ENCODE measurements at places on chromosomes 1 and 21.

- peak; percentile 43 for DNase-seq
Measured at GRCh38 chr1:236103646-236104218, 38.6 kb upstream of the GPR137B start.

GRCh38 chr1:227937838-227938145 lies 9.9 kb downstream of the WNT9A start:
- DNase-seq = no peak

DNA sequence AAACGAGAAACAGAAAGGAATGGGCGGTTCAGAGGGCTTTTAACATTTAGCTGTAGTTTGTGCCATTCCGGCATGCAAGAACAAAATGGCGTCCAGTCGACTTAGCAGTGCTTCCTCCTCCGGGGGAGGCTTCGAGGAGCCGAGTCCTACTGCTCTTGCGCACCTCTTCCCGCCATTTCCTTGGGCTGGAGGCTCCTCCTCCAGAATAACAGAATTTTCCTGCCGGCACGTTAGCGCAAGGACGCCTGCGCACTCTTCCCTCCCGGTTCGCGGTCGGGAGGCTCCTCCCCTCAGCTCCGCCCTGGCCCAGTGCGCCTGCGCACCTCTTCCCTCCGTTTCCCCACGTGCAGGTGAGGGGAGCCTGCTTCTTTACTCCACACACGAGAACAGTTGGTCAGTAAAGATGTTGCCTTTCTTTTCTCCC lies 1.0 kb downstream of the DMRTB1 start:
- DNase-seq = no peak

GRCh38 chr1:234918961-234919761 lies 209.5 kb downstream of the TOMM20 start:
- DNase-seq = no peak

DNA sequence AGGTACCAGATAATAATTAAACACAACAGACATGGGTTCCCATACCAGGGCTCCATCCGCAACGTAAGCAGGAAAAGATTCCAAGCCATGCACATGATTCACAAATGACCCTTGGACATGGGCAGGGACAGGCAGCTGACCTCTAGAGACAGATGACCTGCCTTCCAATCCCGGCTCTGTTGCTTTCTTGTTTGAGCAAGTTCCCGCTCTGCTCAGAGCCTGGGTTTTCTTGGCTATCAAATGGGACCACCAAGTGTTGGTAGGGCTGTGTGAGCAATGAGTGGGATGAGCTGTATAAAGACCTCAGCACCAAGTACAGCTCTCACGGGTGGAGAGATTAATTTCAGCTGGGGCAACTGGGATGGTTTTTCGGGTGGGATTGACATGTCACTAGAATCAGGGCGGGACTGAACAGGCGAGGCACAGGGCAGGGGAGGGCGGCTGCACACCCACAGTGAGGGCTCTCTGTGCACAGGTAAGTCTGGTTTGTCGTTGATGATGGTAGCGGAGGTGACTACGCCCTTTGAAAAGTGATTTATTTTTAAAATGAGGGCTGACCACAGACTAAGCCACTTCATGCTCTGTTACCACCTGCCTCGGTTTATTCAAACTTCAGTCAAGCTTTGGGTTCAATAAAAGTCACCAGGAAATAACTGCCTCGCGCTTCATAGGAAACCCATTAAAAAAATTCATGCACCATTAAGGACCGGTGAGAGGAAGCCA lies 57.5 kb upstream of the IFFO2 start:
- DNase-seq = no peak

DNA sequence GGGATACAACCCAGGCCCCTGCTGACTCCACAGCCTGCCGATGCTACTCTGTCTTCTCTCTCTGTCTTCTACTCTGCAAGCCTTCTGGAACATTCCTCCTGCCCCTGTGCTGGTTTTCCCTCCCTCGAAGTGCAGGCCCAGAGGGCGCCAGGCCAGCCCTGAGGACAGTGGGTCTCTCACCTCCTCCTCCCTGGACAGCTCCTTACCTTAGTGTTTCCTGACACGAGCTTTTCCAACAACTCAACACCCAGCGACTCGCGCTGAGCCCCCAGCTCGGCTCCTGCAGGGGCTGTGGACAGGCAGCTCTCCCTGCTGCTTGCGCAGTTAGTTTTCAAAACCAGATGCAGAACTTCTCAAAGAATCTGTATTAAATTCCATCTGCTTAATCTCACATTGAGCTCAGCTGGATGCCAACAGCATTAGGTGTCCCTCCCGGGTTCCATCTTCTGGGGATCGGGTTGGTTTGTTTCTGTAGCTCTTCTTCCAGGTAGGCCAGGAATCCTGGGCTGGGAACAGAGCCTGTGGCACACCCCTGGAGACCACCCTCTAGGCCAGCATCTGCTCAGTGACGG lies 54.2 kb downstream of the PTPRU start:
- no peak for DNase-seq

DNA sequence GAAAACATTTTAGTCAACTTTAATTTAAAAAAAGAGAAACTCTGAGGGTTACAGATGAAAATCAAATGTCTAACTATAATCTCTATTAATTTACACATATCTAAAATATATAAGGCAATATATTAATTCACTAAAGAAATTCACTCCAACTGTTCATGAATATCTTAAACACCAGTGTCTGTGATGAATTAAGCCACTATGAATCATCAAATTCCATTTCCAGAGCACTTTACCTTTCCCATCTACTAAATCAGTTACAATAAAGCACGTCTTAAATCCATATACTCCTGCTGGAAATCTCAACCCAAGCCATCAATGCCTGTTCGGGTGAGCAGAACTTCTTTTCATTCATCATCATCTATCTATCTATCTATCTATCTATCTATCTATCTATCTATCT lies 4.3 kb downstream of the TAF5L start:
- no peak for DNase-seq

DNA sequence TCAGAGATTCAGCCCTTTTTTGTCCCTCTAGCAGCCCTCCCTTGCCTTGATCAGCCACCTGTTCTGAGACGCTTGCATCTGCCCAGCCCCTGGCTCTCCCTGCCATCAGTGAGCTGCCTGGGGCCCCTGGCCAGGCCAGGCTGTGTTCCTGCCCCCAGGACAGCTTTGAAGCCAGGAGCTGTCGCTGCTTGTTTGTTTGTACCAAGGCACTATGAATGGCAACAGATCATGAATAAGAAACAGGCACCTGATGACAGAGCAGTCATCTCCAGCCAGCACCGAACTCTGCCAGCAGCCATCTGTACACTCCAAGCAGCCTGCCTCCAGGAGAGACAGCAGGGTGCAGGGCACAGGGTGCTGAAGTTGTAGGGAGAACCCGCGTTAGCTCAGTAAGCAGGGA lies 8.1 kb upstream of the VWA5B1 start:
- DNase-seq = no peak

DNA sequence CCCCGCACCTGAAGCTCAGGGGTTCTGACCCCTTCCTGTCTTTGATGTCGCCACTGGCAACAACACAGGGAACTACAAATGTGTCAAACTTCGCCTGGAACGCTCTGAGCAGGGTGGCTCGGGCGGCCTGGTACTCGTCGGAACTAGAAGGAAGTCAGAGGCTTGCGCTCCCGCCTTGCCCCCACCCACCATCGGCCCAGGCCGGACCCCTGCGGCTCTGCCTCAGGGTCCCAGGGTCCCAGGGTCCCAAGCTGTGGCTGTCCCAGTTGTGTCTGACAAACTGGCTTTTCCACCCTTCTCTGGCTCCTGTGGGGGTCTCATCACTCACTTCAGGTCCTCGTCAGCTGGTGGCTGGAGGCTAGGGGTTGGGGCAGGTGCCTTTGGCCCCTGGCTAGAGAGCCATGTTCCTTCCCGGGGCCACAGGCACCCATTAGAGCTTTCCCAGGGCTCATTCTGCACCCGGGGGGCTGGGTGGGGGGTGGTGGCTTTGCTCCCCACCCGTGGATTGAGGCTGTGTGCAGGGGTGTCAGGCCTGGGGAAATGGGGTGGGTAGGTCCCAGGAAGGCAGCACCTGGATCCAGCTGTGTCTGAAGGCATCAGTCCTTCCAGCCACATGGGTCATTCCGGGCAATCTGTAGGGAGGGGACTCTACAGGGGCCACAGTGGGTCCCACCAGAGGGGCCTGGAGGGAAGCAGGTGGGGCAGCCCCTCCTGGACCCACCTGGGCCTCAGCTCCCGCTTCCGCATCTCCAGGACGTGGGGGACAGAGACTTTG lies 8.0 kb upstream of the TMEM52 start:
- DNase-seq = no peak

- no peak for DNase-seq
Measured at GRCh38 chr1:156055281-156056048, 883 bp downstream of the LAMTOR2 start.

- DNase-seq = no peak
Measured at GRCh38 chr1:6646499-6647148, 22.0 kb downstream of the THAP3 start.

GRCh38 chr1:110239441-110240430 lies 29.6 kb downstream of the KCNC4 start:
- DNase-seq = no peak

DNA sequence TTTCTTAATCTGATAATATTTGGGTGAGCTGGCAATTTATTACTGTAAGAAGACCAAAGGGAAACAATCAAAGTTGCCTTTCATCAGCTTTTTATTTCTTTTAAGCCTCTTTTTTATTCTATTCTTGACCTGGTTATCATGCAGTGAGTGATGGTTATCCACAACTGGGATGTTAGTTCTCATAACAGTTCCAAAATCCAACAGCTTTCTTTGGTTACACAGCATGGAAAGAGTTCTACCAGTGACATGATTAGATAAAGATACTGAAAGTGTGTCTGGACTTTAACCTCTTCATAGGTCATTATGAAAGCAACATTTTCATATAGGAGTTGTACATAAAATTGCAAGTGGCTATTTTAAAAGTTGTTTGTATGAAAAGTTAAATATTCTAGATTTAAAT lies 163.0 kb downstream of the SYT2 start:
- DNase-seq = no peak

DNA sequence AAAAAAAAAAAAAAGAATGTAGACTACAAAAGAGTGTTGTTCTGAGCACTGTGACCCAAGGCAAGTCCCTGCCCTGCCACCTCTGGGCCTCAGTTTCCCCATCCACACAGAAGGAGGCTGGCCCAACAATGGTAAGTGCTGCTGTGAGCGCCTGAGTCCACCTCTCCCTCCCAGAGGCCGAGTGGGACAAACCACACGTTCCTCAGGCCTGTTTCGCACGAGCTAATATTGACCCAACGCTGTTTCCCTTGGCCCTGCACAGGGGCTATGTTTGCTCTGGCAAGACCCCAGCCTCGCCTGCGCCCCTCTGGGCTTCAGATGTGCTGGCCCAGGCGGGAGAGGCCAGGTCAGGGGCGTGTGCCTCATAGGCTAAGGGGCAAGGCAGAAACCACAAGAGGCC lies 12.6 kb upstream of the LAPTM5 start:
- DNase-seq = no peak

DNA sequence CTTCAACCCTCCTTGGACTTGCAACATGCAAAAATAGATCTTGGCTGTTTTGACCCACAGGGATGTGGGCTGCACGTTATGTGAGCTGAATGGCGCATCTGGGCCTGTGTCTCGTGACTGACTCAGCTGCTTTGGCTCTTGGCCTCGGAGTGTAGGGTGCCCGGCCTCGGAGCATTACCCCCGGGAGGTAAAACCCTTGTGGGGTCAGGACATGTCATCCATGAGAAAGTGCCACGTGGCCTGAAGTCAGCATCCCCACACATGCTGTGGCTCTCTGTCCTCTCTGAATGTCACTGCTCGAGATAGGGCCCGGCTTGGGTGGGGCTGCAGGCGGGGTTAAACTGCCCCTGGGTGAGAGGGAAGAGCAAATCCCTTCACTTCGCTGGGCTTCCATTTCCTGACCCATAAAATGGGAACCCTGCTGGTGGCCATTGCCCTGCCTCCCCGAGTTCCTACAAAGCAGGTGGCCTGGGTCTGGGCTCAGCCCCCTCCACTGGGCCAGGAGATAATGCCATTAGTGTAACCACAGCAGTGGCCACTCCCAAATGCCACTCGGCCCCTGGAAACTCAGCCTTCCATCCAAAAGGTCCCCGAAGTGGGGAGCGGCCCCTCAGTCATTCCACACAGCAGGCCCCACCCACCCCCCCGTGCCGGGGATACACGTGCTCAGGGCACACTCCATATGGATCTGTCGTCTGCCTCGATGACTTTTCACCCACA lies 22.8 kb upstream of the TSPEAR start:
- DNase-seq = no peak

GRCh38 chr1:229349463-229350385 lies 6.9 kb upstream of the CCSAP start:
- no peak for DNase-seq

DNA sequence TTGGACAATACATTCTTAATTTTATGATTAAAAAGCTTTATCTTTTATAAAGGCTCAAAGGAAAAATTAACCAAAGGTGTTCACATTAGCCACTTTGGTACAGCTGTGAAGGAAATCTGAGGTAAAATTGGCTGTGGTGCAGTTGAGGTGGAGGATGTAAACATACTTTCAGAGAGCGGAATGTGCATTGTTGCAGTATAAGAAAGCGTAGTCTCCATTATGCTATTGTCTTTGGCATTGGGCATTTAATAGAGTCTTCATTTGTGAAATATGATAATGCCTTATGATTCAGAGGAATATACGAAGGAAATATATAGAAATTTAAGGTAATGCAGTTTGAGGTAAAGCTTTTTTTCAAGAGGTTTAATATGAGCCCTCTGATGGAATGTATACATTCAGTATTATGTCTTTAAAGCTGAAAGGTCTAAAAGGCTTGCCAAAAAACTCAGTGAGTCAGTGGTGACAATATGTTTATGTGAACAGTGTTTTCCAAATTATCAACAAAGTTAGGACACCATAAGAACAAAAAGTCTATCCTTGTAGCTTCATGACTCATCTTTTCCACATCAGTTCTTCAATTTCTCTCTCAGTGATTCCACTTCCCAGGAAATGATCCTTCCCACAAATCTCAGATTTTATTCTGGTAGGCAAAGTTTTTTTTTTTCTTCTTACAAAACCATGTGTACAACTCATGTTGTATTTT lies 26.9 kb upstream of the DDR2 start:
- peak; percentile 63 for DNase-seq

- DNase-seq = no peak
Measured at GRCh38 chr1:161073474-161074121, 3.9 kb upstream of the ARHGAP30 start.

DNA sequence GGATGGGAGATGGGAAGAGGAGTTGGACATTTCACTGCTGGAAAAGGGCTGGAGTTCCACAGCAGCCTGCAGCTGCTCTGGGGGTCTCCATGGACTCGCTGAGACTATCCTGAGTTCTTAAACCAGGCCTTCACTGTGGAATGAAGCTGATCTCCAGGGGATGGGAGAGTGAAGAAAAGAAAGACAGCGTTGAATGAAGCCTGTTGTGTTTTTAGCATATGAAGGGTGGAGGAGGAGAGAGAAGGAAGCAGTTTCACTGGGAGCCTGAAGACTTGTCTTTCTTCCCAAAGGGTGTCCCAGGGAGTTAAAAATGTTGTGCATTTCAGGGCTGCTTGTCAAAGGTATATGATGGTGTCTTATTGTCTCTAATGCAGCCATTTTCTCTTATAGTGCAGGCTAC lies 9.2 kb downstream of the ROR1 start:
- DNase-seq = no peak

All from brain pericyte (primary cell).